Fibroblast of villous mesenchyme (primary cell): ENCODE measurements at places on chromosomes 1 and 21. TPM values are rescaled to one million over a fixed set of nuclear protein-coding genes. Genes with fewer than 3 reads are reported as not detected.

Gene GPR161
- 11.3 and 13.0 TPM in 2 replicates for total RNA-seq

Gene FAM110D
- total RNA-seq: under 0.01 TPM in 1 of 2 replicates, not detected in the other

Gene SRP9
- total RNA-seq: 166 and 232 TPM in 2 replicates

Gene OLIG2
- total RNA-seq: not detected in 2 replicates

Gene CADM3
- total RNA-seq: not detected in 2 replicates

Gene RAB7B
- total RNA-seq: 4.2 and 5.2 TPM in 2 replicates

Gene IL12RB2
- under 0.01 TPM in 1 of 2 replicates, not detected in the other for total RNA-seq

Gene PTGFR
- 7.7 and 11.7 TPM in 2 replicates for total RNA-seq

Gene SPRR1A
- total RNA-seq: not detected in 2 replicates

Gene MRPS21
- 28.7 and 30.7 TPM in 2 replicates for total RNA-seq

Gene VWA5B1
- not detected in 2 replicates for total RNA-seq

Gene DFFB
- total RNA-seq: 4.7 and 6.8 TPM in 2 replicates

Gene SEMA4A
- total RNA-seq: 0.43 and 0.64 TPM in 2 replicates

Gene GPX7
- total RNA-seq: 52.8 and 64.8 TPM in 2 replicates

Gene ELAVL4
- total RNA-seq: not detected in 2 replicates

Gene FAM177B
- not detected in 2 replicates for total RNA-seq

Gene TXNIP
- total RNA-seq: 69.5 and 205 TPM in 2 replicates

Gene IFI16
- total RNA-seq: 59.9 and 60.5 TPM in 2 replicates

Gene GNAT2
- under 0.01 and 0.43 TPM in 2 replicates for total RNA-seq

Gene C1QTNF12
- total RNA-seq: 0.32 and 0.43 TPM in 2 replicates

Gene DPT
- 0.32 and 1.7 TPM in 2 replicates for total RNA-seq

Gene SV2A
- 19.4 and 25.8 TPM in 2 replicates for total RNA-seq

Gene KIAA1614
- total RNA-seq: 6.9 and 8.4 TPM in 2 replicates

Gene WNT9A
- under 0.01 and 0.32 TPM in 2 replicates for total RNA-seq

Gene LEFTY1
- 0.32 TPM in 1 of 2 replicates, not detected in the other for total RNA-seq

Gene LAD1
- total RNA-seq: not detected in 2 replicates

Gene ADAMTS5
- total RNA-seq: 12.6 and 28.5 TPM in 2 replicates

Gene GOLT1A
- not detected in 2 replicates for total RNA-seq

Gene GJA8
- total RNA-seq: not detected in 2 replicates

Gene TAL1
- 0.32 TPM in 1 of 2 replicates, not detected in the other for total RNA-seq

Gene TNFRSF8
- under 0.01 and 0.86 TPM in 2 replicates for total RNA-seq

Gene S100A5
- total RNA-seq: 0.32 TPM in 1 of 2 replicates, not detected in the other

Gene BSDC1
- total RNA-seq: 58.3 and 76.4 TPM in 2 replicates

Gene DNASE2B
- not detected in 2 replicates for total RNA-seq

Gene RAP1GAP
- under 0.01 TPM in 1 of 2 replicates, not detected in the other for total RNA-seq

Gene SGIP1
- 98.9 and 180 TPM in 2 replicates for total RNA-seq

Gene IPO9
- 28.3 and 28.9 TPM in 2 replicates for total RNA-seq

Gene OR2AK2
- total RNA-seq: under 0.01 TPM in 1 of 2 replicates, not detected in the other

Gene C1QC
- not detected in 2 replicates for total RNA-seq

Gene TRIM46
- total RNA-seq: 6.5 and 7.7 TPM in 2 replicates

Gene LCE1C
- not detected in 2 replicates for total RNA-seq

Gene FHAD1
- under 0.01 TPM in 2 replicates for total RNA-seq

Gene APP
- total RNA-seq: 353 and 376 TPM in 2 replicates

Gene BCAS2
- total RNA-seq: 42.3 and 42.5 TPM in 2 replicates

Gene LRRC7
- 0.32 and 0.43 TPM in 2 replicates for total RNA-seq

Gene FCGR1A
- total RNA-seq: not detected in 2 replicates

Gene CACNA1S
- total RNA-seq: not detected in 2 replicates

Gene DNAJC28
- total RNA-seq: 1.9 and 2.2 TPM in 2 replicates

Gene AVPR1B
- not detected in 2 replicates for total RNA-seq

Gene AMY1C
- total RNA-seq: not detected in 2 replicates

Gene INAVA
- total RNA-seq: 0.32 TPM in 1 of 2 replicates, not detected in the other

Gene LDLRAD1
- total RNA-seq: not detected in 2 replicates
